ENCODE measurements at places on chromosomes 12 and 14.

DNA sequence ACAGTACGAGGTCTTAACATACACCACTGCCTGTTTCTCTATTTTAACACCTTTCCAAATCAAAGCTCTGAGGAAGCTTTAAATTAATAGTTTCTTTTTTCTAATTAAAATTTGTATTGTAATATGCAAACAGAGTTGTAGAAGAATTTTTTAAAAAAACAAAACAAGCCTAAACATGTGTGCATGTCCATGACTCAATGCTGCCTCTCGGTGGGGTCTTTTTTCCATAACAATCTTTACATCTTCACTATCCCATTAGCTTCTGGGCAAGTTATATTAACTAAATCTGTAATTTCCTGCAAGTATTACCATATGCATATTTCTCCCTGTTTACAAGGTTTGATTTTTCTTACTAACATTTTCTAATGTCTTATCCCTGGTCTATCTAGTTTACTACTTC is 143.9 kb upstream of the NAV3 start:
- no peak for DNase-seq

GRCh38 chr12:64782191-64782876 is 23.1 kb upstream of the GNS start:
- no peak for DNase-seq

GRCh38 chr14:53126731-53127130 is 26.4 kb downstream of the DDHD1 start:
- DNase-seq: no peak

DNA sequence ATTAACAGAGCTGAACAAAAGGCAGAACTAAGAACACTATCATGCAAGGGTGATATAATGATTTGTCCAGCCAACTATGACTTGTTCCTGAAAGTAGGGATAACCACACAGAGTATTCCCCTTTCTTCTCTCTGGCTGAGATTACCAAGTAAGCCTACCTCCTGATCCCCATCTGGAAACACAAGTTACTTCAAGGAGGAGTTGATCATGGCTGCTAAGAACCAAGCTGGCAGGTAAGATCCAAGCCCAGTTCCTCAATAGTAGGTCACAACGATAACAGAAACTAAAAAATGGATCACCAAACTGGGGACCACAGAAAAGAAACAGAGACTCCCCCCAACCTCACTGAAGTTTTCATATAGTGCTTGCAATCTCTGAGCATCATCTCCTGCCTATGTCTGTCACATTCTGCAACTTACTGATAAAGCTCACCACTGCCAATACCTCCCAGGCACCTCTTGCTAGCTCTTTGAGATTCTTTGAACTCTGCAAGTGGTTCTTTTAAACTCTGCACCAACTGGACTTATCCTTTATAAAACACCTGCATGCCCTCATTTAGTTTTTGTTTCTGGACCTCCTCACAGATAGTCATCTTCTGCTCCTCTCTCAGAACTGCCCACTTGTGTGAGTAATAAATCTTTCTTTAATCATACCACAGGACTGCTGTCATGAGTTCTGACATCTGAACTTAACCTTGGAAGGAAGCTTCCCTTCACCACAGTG is 76.6 kb downstream of the LRP6 start:
- no peak for DNase-seq

DNA sequence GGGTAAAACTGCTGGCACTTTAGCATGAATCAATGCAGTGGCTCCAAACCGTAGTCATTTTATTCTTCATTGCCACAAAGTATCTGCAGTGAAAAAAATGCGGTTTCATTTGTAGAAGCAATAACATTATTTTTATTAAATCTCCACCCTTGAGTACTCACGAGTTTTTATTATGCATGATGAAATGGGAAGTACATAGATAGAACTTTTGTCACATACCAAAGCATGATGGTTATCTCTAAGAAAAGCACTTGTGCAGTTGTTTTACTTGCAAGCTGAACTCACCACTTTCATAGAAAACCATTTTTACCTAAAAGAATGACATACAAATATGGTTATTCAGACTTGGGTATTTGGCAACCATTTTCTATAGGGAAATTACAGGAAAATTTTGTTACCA is 90.3 kb downstream of the PELI2 start:
- DNase-seq: no peak

GRCh38 chr12:50894241-50894640 is 51.5 kb downstream of the TMPRSS12 start:
- no peak for DNase-seq

DNA sequence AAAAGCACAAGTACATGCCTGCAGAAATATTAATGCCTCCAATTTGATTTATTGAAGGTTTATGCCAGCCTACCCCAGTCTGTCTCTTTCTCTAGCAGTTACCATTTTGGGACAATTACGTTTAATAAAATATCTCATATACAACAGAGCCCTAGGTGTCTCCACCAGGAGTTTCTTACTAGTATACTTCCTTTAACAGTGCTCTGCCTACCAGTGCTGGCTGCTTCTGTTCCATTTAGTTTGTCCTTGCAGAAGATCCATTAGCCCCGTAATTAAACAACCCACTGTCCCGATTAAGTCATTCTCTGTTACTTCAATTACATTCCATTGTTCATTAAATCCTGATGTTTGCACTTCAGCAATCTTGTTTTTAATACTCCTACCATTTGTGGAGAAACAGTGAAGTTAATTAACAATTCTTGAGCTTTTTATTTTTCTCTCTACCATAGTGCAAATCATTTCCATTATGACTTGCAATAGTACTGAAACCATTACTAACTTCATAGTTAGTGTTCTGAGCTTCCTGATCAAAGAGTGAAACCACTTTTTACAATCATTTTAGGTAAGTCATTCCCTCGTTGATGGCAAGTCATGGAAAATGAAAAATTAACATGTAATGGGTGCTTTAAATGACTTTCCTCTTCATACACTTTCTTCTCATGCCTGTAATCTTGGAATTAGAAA is 121.1 kb downstream of the PLXNC1 start:
- no peak for DNase-seq

GRCh38 chr12:4707306-4707705 is 12.9 kb upstream of the GALNT8 start:
- no peak for DNase-seq

All from NCI-H460 (cell line).